ENCODE measurements at places on chromosomes 4 and X.

DNA sequence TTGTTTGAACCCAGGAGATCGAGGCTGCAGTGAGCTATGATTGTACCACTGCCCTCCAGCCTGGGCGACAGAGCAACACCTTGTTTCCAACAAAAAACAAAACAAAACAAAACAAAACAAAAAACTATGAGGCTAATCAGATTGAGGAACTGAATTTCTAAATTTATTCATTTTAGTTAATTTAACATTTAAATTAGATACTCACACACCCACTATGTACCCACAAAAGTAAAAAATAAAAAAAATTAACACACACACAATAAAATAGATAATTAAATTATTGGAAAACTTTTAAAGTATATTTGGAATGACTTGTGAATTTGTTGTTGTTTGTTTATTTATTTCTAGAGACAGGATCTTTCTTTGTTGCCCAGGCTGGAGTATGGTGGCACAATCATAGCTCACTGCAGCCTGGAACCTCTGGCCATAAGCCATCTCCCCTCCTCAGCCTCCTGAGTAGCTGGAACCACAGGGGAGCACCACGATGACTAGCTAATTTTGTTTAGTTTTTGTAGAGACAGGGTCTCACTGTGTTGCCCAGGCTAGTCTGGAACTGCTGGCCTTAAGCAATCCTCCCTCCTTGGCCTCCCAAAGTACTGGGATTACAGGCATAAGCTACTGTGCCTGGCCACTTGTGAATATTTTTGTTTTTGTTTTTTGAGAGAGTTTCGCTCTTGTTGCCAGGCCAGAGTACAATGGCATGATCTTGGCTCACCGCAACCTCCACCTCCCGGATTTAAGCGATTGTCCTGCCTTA, 9.8 kb upstream of the ZNF157 start:
- DNase-seq: no peak

DNA sequence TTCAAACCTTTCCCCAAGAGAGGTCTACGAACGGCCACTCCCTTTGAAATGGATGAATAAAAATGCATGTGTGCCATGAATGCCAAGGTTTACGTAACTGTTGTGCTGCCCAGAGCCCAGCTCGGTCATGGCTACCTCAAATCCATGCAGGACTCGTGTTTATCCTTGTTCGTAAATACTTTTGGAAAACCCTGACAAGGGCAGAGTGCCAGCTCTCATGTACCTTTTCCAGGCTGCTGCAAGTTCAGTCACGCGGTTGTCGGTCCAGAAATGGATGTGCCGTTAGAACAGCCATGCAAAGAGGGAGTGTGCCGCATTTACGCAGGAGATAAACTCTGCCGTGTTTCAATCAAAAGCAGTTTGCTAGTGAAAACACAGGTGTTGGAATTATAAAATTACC, 123.4 kb downstream of the AMELX start:
- no peak for DNase-seq

DNA sequence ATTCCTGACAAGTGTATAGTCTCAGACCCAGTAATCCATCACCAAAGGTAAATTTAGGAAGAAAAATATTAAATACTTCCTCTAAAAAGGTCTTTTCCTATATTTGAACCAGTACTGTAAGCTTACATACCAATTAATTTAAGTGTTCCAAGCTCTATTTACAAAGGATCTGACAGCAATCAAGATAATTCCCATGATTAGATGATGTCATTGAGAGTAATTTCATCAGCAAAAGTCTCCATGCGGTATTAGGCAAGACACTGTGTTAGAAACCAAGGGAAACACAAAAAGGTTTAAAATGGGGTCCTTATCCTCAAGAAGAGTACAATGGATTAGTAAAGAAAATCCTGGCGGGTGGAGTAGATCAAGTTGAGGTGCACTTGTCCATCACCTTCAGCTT, 198.5 kb downstream of the PRDM5 start:
- no peak for DNase-seq

DNA sequence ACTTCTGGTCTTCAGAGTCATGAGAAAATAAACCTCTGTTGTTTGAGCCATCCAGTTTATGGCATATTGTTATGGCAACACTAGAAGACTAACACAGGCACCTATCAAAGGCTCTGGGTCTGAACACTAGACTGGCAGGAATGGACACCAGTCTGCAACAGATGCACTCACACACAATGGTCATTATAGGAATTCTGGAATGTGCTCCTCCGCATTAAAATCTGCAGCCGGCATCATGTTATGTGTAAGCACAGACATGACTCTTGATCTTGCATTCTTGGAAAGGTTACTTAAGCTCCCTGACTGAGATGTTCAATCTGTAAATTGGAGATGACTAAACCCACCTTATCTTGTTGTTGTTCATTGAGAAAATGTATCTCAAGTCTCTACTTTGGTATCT, 112.3 kb upstream of the ZNF518B start:
- no peak for DNase-seq

- DNase-seq: no peak
Measured at GRCh38 chr4:100819505-100819904, 301.7 kb upstream of the EMCN start.

DNA sequence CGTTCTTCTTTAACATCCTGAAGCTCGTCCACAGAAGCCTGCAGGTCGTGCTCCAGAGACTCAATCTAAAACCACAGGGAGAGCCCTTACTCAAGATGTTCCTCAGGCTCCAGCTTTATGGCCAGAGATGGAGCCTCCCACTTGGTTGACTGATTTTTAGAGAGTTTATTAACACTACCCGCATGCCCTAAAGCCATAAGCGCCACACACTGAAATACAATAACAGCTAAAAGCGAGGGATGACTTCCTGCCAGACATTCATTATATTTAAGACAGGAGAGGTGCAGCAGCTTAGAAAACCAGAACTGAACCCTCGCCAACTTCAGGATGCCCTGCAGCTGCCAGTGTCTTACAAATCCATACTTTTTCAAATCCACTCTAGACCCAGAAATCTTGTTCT, 42.0 kb downstream of the SOD3 start:
- DNase-seq: no peak

DNA sequence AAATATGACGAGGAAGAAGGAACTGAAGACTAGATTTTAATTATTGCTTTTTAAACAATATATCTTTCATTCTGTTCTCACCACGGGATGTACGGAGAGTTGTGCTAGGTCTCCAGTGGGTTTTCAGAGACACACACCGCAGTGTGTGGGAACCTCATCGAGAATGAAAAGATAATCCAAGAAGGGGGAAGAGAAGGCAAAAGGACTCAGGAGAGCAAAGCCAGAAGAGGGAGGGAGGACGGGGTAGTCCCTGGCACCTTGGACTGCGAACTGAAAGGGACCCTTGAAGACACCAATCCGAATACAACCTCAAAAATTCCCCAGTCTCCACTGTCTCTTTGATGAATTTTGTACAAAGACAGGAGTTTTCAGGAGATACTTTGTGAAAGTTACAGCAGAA, 932 bp upstream of the LEF1 start:
- DNase-seq: no peak

GRCh38 chrX:106481341-106481740, 130.4 kb upstream of the RADX start:
- DNase-seq: no peak

GRCh38 chr4:147576084-147576483, 41.1 kb upstream of the TMEM184C start:
- DNase-seq: no peak

DNA sequence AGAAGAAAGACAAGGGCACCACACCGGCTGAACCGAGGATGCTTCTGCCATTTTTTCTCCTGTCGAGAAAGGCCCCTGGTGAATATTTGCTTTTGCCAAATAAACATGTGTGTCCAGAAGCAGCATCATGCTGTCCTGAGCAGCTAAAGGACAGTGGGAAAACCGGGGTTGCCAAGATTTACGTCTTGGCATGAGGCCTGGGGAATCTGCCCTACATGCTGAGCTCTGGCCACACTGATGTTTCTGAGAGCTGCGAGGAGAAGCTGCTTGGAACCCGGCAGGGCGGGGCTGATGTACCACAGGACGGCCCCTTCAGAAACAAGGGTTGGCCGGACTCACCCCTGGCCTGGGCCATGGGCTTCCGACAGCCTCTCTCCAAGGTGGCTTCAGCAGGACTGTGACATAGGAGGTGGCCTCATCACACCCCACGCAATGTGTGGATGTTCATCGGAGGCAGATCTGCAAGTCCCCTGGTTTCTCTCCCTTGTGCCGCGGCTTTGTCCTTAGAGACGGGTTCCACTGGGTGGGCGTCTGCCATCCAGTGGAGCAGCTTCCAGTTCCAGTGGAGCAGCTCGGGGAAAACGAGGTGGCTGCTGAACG, 42.2 kb upstream of the SORCS2 start:
- no peak for DNase-seq

DNA sequence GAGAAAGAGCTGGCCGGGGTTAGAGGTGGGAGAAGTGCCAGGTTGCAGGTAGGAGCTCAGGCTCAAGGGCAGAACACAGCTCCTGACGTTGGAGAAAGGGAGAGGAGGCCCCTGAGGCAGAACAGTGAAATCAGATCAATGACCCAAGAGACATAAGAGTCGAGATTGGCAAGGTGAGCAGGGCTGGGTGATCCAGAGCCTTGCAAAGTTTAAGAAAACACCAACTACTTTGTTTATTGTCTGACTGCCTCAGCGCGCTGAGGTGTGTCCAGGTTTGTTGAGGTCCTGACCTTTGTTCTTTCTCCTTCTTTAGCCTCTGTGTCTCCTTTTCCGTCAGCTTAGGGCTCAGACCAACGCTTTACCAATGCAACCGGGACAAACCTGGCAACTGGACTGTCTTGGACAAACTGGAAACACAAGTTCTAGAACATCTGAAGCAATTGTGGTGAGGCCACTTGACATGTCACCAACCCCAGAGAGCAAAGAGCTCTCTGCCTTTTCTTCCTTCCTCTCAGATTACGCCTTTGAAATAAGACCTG, 28.3 kb downstream of the CHRNA9 start:
- no peak for DNase-seq

GRCh38 chr4:81605271-81605670, 133.6 kb upstream of the RASGEF1B start:
- DNase-seq: no peak

- DNase-seq: no peak
Measured at GRCh38 chr4:178296669-178297068, 854.4 kb upstream of the AGA start.

DNA sequence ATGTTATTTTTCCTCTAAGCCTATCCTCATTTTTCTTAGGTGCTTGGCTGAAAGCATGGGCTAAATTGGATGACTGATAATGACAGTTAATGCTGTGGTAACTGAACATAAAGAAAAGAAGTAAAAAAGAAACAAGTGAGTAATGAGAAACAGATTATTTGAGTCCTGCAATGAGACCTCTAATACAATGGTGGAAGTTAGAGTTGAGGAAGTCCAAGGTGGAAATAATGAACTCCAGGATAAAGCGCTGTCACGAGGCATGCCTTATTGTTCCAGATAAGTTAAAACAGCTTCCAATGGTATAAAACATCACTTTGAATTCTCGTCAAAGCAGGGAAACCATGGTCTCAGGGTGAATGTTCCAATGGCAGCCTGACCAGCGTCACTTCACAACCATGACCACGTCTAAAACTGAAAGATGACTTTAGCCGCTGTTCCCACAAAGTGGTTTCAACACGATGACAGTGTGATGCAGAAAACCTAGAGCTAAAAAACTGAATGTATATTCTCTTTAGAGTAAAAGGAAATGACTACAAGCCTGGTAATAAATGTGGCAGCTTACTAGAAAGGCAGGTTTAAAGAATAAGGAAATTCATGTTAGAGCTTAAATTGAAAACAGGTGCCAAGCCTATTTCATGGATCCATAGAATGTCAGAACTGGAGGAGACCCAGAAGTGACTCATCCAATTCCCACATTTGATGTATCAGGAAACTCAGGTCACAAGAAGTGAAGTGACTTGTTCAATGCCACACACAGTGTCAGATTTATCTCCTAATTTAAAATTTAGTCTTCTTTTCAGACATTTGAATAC, 202.6 kb upstream of the GYPA start:
- no peak for DNase-seq

DNA sequence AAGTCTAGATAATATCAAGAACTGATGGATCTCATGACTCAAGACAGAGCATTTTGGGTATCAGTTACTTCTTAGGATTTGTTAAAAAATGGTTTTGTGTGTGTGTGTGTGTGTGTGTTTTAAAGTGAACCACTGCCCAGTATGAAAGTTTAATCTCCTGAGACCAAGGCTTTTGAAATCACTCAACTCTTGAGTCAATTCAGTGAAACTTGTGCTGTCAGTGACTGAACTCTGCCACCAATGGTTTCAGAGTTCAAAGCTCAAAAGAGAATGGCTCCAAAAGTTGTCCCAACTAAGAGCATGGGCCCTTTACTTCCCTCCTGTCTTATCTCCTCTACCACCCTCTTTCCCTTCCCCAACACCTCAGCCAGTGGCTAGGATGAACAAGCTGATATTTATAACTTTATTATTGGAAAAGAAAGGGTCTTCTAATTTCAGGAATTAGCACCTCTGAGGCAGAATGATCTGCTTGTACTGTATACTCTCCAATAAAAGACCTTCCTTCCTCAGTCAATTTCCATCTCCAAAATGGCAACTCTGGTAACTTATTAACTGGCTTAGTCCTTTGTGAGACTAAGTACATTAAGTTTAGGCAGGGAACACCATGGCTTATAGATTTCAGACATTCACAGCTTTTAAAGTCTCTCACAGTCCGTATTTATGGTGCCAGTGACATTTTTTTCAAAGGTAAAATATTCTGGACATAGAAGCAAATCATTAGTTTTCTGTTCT, 152.2 kb downstream of the REPS2 start:
- DNase-seq: no peak

DNA sequence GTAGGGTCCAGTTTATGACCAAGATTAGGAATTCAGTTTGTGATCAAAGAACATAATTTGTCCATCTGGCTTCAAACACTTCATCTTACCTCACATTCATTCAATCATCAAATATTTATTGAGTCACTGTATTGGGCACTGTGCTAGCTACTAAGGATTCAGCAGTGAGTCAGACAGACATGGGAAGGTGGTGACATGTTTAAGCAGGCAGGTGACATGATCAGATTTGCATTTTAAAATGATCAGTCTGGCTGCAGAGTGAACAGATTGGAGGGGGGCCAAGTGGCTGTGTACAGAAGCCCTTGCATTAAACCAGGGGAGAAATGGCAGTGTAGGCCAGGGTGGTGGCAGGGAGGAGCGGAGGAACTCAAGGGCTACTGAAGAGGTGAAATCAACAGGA, 25.1 kb upstream of the APLN start:
- DNase-seq: no peak

- DNase-seq: no peak
Measured at GRCh38 chr4:175460414-175460813, 351.6 kb downstream of the GPM6A start.

DNA sequence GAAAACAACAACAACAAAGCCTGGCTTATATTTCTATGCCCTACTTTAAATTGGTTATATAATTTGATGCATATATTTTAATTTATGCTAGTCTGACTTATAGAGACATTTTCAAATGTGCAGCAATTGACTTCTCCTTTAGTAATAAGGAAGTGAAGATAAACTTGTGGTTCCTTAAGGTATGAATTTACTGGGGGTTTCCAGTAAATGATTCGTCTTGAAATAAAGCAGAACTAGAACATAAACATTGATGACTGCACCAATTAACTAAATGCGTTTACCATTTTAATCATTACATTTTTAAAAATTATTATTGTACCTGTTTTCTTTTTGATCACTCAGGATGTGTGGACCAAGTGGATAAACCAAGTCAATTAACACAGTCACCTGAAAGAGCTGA, 99.6 kb upstream of the CCSER1 start:
- no peak for DNase-seq

GRCh38 chrX:111649638-111650037, 31.3 kb upstream of the ALG13 start:
- DNase-seq: no peak
